ENCODE measurements at places on chromosomes 5 and 9. TPM values are rescaled to one million over a fixed set of nuclear protein-coding genes. Genes with fewer than 3 reads are reported as not detected.

Gene PCDHB5
- 0.28 TPM for total RNA-seq

- no peak for DNase-seq
These were observed 215.8 kb upstream of the DAB2 start for GRCh38 chr5:39640552-39640951.

GRCh38 chr5:173247041-173247440, 12.0 kb upstream of the NKX2-5 start:
- no peak for DNase-seq

GRCh38 chr5:137822984-137823383, 44.7 kb upstream of the MYOT start:
- no peak for DNase-seq

GRCh38 chr5:40879163-40879942, 29.9 kb upstream of the C7 start:
- peak; percentile 45 for DNase-seq

GRCh38 chr9:121187636-121188305, 13.9 kb downstream of the RAB14 start:
- peak; percentile 15 for DNase-seq

GRCh38 chr5:2724831-2725230, 26.6 kb downstream of the IRX2 start:
- DNase-seq: no peak

GRCh38 chr9:34430843-34431437, 27.4 kb downstream of the FAM219A start:
- DNase-seq: peak; percentile 85

- peak; percentile 42 for DNase-seq
These were observed 6.7 kb upstream of the CAST start for GRCh38 chr5:96655506-96655905.

DNA sequence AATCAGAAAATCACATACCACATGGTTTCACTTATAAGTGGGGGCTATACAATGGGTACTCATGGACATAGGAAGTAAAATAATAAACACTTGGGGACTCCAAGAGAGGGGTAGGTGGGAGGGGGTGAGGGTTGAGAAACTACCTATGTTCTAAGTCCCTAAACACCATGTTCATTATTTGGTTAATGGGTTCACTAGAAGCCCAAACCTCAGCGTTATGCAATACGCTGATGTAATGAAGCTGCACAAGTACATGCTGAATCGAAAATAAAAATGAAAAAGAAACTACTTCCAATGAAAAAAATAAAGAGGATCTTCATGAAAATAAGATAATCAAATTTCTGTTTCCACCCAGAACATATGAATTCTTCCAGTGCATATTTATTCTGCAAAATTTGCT, 208.5 kb downstream of the TMEM161B start:
- DNase-seq: no peak
